ENCODE measurements at places on chromosomes 2 and 18.

DNA sequence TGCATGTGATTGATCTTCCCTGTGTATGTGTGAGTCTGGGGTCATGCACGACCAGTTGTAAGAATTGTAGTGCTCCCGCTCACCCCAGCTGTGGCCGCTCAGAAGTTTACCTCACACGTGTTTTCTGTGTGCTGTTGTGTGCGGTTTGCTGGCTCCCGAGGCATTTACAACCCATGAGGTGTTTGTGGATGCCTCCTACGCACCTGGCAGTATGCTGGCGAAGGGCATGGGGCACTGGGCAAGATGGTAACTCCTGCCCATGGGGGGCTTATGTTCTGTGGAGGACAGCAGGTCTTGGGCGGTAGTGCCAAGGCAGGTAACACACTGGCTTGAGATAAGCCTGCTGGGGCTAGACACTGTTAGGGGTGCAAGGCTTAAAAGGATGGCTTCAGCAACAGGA is 102.6 kb upstream of the HS6ST1 start:
- DNase-seq, result no peak

DNA sequence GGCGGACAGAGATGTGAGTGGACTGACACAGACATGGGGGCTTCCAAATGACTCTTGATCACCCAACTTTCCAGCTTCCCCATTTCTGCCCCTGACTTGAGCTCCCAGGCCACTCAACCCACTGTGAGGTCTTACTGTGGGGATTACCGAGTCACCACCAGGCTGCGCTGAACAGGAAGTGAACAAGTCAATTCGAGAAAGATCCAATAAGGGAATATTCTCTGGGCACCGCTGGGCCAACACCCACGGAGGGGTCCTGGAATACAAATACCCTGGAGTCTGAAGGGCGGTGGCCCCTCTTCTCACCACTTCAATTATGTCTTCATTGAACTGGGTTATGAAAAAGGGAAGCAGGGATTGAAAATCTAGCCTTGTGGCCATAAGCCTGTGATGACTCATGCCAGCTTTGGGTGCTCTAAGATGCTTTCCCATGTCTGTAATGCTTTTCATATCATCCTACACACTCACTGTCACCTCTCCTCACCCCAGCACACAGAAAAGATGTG is 37.7 kb downstream of the BCL11A start:
- DNase-seq, result no peak

- no peak for DNase-seq
Observed at GRCh38 chr2:85309699-85310321, 18.0 kb downstream of the TGOLN2 start.

GRCh38 chr2:230758566-230759480 is 46.2 kb downstream of the CAB39 start:
- DNase-seq, result no peak

- no peak for DNase-seq
Observed at GRCh38 chr18:59026831-59027410, 112.8 kb upstream of the SEC11C start.

DNA sequence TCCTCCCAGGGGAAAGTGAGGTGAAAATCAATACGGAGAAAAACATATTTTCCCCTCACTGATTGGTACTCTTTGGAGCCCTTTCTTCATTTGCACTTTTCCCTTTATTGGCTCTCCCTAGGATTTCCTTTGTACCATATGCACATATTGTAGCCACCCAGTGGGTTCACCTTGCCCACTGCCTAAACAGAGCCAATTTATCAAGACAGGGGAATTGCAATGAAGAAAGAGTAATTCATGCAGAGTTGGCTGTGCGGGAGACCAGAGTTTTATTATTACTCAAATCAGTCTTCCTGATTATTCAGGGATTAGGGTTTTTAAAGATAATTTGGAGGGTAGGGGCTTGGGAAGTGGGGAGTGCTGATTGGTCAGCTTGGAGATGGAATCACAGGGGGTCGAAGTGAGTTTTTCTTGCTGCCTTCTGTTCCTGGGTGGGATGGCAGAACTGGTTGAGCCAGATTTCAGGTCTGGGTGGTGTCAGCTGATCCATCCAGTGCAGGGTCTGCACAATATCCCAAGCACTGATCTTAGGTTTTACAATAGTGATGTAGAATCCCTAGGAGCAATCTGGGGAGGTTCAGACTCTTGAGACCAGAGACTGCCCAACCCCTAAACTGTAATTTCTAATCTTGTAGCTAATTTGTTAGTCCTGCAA is 15.1 kb upstream of the KCNE4 start:
- no peak for DNase-seq

- no peak for DNase-seq
Observed at GRCh38 chr2:164696634-164697033, 75.4 kb upstream of the GRB14 start.

DNA sequence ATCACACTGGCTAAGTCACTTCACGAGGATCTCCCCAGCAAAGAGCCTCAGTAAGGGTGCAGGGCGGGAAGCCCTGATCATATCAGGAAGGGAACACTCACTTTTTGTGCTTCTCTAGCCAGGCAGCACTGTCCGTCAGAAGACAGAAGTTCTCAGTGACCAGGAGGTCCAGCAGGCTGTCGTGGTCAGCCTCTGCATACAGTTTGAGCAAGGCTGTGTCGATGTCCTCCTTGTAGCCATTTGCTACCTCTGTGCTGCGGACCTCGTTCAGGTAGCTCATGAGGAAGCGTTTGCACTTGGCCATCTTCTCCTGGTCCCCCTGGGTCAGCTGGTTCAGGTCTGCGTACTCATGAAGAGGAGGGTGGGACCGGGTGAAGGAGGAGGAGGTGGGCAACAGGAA is 38.7 kb downstream of the GPR45 start:
- DNase-seq, result no peak

DNA sequence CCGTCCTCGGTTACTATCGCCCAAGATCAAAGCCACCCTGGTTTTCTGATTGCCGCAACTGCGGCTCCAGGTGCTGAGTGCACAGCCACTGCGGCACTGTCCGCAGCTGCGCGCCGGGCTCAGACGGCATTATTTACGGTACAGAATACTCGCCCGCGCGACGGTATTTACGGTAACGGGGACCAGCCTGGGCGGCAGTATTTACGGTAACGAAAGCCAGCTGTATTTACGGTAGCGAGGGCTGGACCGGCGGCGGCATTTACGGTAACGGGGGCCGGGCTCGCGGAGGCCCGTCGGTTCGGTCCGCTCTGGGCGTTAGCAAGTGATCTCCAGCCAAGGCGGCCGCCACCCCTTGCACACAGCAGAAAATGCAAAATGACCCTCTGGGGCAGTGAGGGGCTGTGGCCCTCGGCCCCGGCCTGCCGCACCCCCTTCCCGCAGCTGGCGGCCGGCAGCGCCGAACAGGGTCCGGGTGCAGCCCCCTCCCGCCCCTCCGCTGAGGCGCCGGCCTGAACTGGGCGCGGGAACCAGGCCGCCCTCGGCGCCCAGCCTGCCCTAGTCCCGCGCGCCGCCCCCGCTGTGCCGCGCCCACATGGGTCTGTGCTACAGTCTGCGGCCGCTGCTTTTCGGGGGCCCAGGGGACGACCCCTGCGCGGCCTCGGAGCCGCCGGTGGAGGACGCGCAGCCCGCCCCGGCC is at the start of gene GNAL:
Gene GNAL, plus strand, starts transcription at position 293 of the 697 bp plus-strand sequence. Its CDS starts 300 bp downstream, at position 593.
- peak; percentile 65 for DNase-seq

DNA sequence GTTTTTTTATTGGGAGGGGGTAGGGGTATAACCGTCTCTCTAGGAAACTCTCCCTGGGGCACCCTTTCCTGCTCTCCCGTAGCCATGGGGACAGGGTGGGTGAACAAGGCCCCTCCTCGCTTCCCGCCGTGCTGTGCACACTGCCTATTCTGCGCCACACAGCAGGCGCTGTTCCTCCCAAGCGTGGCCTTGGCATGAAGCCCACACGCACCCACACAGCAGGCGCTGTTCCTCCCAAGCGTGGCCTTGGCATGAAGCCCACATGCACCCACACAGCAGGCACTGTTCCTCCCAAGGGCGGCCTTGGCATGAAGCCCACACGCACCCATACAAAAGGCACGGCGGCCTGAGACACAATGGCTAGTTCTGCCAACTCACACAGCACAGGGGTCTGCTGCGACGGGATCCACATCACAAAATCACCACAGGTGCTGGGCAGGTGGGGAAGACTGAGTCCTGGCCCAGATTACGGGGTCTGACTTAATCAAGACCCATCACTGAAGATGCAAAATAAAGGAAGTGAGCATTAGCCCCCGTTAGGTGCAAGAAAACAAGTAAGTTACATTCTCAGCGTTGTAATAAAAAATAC is 46.6 kb upstream of the TPO start:
- DNase-seq, result no peak

DNA sequence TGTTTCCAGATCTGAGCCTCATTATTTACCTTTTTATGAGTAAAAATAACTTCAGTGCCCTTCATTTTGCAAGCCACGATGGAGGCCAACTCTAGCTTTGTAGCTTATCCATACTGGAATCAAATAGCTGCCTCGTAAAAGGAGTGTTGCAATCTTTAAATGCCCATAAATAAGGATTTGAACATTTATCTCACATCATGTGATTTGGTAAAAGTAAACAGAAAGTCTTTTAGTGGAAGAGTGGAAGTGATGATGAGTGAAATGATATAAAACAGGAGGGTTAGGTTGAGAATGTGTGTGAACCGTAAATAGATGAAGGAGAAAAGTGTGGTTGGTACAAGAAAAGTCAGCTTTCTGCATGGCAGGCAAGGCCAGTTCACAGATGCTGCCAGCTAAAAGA is 348.9 kb downstream of the OSR1 start:
- no peak for DNase-seq

DNA sequence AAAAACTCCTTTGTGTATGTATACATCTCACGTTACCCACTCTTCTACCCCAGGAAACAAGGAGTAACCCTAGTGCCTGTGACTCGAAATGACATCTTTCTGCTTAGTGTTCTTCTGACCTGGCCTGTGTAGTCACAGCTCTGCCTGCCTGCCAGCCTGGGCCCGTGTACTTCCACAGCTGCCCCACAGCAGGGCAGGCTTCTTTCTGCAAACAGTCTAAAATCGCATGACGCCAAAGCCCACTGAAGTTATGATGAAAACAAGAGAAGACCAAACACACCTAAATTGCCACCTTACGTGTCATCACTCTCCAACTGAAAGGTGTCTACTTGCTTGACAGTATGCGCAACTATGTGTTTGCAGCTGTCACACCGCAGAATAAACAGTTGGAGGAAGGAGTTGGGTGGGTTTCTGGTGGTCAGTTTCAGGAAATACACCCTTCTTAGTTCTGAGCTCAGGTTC is 1.5 kb downstream of the GAREM1 start:
- DNase-seq, result no peak

DNA sequence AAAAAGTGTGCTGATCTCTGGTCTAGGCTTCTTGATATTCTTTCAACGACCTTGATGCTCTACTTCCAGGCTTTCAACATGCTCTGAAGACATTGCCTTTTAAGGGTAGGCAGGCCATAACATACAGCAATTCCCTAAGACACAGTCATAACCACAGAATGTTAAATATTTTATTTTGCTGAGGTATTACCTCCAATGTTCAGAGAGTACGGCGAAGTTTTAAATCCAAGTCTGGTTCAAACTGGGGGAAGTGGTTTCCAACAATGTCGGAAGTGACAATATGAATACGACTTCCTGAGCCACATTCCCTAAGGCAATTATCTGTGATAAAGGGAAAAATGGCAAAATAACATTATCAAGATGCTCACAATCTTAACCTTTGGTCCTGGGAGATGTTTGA is 1077.9 kb upstream of the PIK3C3 start:
- no peak for DNase-seq

DNA sequence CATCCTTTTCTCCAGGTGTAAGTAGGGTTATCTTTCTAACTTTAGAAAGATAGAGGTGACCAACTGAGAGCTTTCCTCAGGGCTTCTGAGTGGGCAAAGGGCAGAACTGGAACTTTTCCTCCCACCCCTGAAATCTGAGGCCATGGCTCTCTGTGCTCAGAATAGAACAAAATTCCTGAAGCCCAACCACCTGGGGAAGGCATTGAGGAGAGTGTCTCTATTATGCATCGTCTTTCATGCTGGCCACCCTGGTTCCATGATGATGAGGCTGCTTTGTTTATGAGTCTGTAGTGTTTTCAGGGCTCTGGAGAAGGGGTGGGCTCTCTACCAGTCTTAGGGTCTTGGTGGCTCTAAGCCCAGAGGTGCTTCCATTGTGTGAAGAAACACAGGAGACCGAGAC is 30.7 kb upstream of the IL1R1 start:
- DNase-seq, result no peak

All from activated CD4-positive, alpha-beta T cell treated with anti-CD3 and anti-CD28 coated beads, Interleukin-2, Interleukin-4, amounts not matched to agents 100 ng/mL and 50 ng/mL, durations not matched to agents 16 hours and 8 hours (primary cell).